Right renal cortex interstitium (tissue), 3 donors: ENCODE measurements at places on chromosomes 5 and 9.

- DNase-seq: no peak
Measured at GRCh38 chr5:167392240-167392639, 899.2 kb upstream of the WWC1 start.

- no peak for DNase-seq
Measured at GRCh38 chr5:142972064-142972570, 201.9 kb downstream of the ARHGAP26 start.

- DNase-seq: no peak
Measured at GRCh38 chr5:124716169-124716568, 30.3 kb downstream of the ZNF608 start.

DNA sequence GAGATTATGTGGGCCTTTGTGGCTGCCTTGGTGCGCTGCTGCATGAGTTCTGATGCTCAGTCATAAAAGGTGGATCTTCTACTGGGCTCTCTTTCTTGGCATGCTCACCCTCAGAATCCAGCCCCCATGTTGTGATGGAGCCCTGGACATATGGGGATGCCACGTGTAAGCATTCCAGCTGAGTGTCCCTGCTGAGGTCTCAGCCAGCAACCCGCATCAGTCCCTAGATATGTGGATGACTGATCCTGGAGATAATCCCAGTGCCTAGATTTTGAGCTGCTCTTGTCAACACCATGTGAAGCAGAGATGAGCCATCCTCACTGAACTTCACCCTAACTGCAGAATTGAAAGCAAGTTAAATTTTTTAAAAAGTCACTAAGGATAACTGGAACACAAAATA is 390.1 kb downstream of the DMRT2 start:
- no peak for DNase-seq

GRCh38 chr9:89734600-89735041 is 129.8 kb downstream of the GADD45G start:
- DNase-seq: no peak

GRCh38 chr5:126998201-126998631 is 32.1 kb downstream of the MARCHF3 start:
- DNase-seq: no peak
